ENCODE measurements at places on chromosomes 12 and 14.

DNA sequence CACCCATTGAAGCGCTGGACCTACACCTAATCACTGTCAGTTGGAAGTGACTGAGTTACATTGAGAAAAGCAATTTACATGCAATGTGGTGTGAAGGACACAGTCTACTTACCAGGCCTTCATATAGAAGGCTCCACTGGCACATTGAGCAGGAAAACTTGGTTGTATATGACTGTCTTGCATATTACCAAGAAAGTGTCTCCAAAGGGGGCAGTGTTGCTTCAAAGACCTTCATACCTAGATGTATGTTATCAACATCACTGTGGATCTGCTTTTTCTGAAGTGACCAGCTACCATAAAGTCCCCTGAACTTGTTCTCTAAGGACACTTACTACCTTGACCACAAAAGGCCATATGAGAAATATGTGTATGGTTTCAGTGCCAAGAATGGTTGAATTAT, 64.1 kb downstream of the NELL2 start:
- DNase-seq: no peak

DNA sequence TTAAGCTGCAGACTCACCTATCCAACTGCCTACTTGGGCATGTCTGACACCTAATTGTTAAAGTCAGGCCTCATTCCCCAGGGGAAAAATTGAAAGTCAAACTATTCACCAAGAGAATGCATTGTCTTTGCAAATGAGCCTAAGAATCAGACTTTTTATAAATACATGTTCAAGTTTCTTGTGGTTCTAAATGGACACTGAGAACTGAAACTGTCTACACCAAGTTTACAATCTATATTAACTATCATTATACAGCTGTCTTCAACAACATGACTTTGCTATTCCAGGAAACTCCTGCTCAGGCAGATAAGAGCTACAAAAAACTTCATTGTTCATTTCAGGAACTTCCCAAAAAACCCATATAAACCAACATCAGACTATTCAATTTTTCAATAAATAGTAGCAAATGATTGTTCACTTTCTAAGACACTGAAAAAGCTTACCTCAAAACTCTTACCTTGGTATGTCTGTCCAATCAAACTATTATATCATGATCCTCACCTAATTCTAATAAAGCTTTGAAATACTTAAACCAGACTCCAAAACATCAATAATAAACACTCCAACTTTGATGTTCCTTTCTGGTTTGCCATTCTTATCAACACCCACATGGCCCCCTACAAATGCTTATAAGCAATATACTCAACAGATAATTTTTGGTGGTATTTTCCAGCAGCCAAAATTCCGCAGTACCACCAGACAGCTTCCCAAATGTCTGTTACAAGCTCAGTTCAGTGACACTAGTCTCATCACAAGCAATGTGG, 24.2 kb downstream of the CDK17 start:
- no peak for DNase-seq

DNA sequence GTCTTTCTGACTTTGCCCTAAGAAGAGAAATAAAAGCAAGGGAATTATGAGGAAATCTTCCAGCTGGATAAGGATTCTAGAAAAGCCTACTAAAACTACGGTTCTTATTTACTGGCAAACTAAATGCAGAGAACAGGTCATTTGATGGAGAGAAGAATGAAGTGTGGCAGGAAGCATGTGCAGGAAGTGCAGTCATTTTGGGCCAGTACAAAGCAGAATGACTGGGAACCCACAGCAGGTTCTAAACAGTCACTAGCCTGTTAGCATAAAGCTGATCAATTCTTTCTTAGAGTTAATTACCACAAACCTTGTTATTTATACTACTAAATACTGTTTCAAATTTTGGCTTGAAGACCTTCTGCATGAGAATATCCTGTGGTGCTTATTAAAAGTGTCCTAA, 36.7 kb downstream of the CFAP54 start:
- DNase-seq: no peak

DNA sequence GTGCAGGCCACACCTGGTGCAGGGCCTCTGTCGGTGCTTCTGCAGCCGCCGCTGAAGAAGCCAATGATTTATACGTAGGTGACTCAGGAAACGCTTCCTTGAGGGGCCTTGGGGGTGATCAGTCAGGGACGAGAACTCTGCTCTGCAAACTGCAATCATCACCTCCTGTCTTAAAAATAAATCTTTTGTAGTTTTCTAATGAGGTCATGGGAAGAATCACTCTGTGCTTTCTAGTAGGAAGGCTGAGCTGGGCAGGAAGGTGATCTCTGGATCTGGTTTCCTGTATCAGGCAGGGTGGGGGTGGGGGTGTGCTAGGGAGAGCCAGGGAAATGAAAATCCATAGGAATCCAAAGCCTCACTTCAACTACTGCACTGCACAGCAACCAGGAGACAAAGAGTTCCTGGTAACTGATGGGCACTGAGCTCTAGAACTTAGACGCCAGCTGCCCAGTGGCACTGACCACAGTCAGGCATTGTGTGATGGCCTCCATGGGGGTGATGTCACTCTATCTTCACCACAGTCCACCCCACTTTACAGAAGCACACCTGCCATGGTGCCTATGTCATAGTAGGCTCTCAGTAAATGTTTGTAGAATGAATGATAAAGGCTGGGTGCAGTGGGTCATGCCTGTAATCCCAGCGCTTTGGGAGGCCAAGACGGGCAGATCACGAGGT, 292.4 kb upstream of the PWP1 start:
- no peak for DNase-seq

DNA sequence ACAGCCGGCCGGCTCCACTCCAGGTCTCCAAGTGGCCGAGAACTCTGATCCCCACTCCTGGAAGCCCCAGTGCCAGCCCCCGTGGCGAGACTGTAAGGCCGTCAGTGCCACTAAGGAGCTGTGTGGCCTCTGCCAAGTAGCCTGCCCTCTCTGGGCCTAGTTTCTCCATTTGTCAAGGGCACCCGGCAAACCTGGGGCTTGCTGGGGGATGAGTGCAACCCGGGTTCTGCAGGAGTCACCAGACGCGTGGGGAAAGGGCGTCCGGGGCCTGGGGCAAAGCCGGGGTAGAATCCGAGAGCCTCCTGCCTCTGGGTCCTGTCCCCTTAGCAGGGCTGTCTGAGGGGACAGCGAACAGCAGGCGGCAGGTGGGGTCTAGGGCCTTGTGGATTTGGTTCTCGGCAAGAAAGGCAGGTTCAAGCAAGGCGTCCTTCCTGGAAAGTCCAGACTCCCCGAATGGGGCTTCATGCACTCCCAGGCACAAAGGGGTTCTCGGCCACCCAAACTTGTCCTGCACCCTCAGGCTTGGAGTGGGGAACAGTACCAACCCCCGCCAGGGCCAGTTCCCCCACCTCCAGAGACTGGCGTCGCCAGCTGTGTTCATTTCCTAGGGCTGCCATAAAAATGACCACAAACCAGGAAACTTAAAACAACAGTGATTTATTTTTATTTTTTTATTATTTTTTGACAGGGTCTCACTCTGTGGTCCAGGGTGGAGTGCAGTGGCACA, 56.0 kb downstream of the NCOR2 start:
- no peak for DNase-seq

GRCh38 chr12:88495031-88495430, 85.2 kb downstream of the KITLG start:
- no peak for DNase-seq

DNA sequence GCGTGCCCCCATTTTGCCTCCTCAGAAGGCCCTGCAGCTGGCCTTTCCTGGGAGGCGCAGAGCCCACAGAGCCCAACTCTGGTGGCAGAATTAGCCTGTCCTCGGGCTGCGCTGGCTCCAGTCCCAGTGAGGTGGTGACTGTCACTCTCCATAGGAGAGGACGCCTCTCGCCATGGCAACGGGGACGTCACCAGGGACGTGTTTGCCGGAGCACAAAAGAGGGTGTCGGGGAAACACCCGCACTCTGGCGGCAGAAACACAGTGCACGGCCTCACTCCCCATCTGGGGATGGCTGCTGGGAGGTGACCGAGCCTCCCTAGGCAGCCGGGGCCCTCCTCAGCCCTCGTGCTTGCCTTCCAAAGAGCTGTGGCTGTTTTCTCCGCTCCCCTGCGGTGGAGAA, 50.2 kb upstream of the NCOR2 start:
- no peak for DNase-seq
